ENCODE measurements at places on chromosomes 3 and 15.

DNA sequence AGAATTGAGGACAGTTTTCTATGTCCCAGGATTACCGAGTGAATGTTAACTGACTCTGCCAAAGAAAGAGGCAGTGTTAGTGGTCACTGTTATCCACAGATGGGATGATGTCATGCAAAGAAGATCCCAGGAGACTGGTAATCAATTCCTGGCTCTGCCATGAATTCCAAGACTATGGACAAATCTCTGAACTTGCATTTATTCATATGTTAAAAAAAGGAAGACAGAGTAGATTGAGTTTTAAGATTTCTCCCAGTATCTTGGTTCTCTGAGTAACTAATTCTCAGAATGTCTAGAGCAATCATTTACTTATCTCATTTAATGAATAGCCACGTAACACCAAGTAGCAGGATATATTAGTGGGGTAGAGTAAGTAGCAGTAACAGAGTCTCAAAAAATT is 11.5 kb upstream of the MAP3K13 start:
- no peak for DNase-seq

GRCh38 chr15:90201130-90201943 is at the start of gene SEMA4B:
TSS of gene SEMA4B (plus strand) at chr15:90201330. CDS start at chr15:90201579, 249 bp downstream.
- peak; percentile 67 for DNase-seq

DNA sequence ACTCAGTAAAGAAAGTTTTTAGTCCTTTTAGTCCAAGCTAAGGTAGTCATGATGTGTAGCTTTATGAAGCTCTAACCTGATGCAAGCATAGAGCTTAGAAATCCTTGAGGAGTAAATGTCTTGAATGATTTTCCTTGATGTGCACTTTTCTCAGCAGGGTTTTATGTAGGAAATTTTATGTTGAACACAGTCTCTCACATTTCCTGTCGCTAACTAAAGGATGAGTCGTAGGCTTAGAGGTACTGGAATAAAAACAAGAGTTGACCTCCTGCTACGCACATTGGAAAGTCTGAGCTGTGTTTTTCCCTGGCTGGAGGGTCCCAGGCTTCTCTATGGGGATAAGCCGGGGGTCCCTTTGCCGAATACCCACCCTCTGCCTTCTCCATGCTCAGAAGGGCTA is 34.7 kb upstream of the ZPLD1 start:
- peak; percentile 14 for DNase-seq

- no peak for DNase-seq
These were observed 9.5 kb downstream of the PRKCD start for GRCh38 chr3:53170325-53171063.

DNA sequence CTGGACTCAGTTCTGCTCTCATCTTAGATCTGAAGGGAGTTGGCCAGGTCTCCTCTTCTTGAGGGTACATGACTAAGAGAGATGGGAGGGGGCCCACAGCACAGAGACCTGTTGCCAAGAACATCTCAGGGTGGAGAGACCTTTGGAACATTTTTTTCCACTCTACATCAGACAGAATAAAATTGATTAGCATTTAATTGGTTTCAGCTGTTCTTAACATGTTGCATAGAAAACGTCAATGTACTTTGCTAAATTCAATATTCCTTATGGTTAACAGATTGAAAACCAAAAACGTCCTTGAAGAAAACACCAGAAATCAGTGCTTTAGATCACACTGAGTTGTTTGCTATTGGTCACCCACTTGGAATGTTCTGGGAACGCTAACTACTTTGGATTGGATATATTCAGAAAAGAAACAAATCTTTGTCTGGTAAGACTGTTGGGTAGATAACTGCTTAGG is 36.4 kb upstream of the FSTL1 start:
- peak; percentile 80 for DNase-seq

DNA sequence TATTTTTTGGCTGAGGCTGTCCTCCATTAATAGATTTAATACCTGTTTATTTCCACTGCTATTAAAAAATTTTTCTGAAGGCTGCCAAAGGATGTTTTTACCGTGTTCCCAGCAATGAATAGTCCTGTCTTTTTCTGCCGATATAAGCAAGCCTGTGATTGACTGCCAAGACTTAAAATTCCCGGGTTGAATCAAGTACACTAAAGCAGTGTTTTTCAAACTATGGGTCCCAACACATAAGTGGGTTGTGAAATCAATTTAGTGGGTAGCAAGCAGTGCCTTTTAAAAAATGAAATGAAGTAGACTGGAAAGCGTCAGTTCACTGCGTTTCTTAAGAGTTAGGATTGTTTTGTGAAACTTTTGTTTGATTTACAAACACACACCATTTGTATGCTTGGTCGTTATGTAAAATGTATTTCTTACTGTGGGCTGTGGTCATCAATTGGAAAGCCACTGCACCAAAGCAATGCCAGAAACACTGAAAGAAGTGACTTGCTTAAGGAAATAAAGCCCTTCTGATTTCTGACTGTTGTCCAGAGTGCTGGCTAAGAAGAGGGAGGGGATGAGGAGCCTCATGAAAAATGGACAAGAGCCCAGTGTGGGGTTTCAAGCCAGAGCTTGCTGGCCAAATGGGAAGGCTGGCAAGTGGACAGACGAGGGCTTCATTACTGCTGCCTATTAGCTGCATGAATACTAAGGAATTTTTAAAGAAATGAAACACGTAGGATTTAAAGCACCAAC is 206.0 kb downstream of the THRB start:
- DNase-seq, result no peak

- peak; percentile 73 for DNase-seq
These were observed 66.8 kb downstream of the STAC start for GRCh38 chr3:36447061-36447460.

DNA sequence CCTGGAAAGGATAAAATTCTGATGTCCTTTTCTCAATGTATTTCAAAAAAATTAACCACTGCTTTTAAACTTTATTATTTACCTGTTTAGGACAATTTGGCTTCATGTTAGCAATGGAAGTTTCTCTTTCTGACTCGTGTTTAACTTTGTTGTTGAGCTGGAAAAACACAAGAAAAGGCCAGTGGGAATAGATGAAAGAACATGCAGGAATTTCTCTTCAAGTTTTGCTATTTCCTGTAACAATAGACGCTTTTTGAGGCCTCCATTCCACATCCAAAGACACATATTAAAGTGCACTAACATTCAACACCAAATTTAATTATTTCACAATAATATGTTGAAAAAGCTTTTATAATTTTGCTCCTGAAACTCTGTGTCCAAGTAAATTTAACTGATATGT is 9.7 kb downstream of the RBMS3 start:
- no peak for DNase-seq

DNA sequence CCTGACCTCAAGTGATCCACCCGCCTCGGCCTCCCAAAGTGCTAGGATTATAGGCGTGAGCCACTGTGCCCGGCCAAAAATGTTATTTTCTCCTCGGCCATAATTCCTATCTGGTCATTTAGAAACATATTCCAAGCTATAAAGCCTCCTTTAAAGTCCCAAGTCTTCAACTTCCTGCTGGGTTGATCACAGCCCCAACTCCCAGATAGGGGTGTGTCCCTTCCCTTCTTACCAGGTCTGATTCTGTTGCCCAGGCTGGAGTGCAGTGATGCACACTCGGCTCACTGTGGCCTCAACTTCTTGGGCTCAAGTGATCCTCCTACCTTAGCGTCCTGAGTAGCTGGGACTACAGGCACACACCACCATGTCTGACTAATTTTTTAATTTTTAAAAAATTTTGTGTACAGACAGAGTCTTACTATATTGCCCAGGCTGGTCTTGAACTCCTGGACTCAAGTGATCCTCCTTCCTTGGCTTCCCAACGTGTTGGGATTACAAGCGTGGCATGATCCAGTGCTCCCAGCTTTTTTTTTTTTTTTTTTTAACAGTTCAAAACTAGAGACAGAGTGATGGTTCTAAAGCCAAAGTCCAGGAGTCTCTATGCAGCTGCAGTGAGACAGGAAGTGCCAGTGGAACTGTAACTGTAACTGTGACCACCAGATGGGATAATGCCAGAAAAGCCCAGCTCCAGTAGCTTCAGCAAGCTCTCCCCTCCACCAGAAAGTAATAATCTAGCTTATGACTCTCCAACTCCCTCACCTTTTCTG is 8.2 kb upstream of the PRKAR2A start:
- DNase-seq, result peak; percentile 38

GRCh38 chr3:162165346-162165745 is 668.7 kb downstream of the OTOL1 start:
- peak; percentile 11 for DNase-seq

DNA sequence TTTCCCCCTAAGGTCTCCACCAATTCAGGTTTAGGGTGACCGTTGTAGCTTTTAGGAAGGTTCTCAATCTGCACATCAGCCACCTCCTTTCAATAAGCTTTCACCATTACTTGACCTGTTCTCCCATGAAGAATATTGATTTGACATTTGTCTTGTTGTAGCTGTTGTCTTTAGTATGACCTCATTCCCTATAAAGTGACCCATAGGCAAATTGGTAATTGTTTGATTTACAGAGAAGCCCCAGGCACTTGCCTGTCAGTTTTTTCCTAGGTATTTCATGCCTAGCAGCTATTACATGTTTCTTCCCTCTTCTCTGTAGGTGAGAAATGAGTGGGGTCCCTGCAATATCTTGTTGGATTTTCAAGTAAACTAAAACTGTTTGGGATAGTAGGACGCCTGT is 36.0 kb downstream of the CHD2 start:
- no peak for DNase-seq

GRCh38 chr3:197512691-197513571 is 42.8 kb downstream of the BDH1 start:
- DNase-seq, result no peak

- peak; percentile 3 for DNase-seq
These were observed 8.1 kb downstream of the DCLK3 start for GRCh38 chr3:36756269-36756668.

- DNase-seq, result peak; percentile 63
These were observed 621.8 kb downstream of the MECOM start for GRCh38 chr3:169041677-169042171.

GRCh38 chr3:164360738-164361406 is 717.4 kb downstream of the SI start:
- no peak for DNase-seq

GRCh38 chr15:22844421-22845288 is 6.2 kb downstream of the NIPA2 start:
- DNase-seq, result no peak

DNA sequence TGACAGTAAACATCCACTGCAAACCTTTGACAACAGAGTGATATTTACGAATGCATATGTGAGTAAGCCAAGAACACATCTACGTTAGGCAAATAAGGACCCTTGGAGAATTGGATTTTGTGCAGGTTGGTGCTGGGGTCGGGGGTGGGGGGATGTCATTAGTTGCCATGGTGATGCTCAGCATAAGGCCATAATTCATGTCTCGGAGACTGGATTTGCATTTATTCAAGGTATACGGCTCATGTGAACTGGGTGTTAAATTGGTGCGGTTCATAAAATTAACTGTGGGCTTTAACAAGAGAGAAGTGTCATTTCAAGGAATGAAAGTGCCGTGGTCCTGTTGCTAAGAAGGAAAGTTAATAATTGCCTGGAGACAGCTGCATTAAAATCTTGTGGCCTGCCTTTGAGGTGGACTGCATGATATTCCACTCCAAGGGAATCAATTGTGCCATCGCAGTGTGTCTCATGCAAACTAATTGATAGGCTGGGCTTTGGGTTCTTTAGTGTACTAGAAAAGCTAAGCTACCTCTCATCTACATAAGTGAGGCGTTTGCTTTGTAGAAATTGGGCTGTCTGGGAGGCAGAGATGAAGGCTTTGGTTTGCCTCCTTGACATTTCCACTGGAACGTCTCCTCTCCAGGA is 228.9 kb upstream of the FEZF2 start:
- no peak for DNase-seq

GRCh38 chr3:157074490-157074889 is 85.5 kb downstream of the CCNL1 start:
- DNase-seq, result no peak

- DNase-seq, result peak; percentile 61
These were observed 17.5 kb upstream of the POC1A start for GRCh38 chr3:52171514-52172261.

GRCh38 chr3:7270731-7271130 is 409.8 kb downstream of the GRM7 start:
- no peak for DNase-seq

GRCh38 chr3:192351441-192351840 is 375.9 kb downstream of the FGF12 start:
- no peak for DNase-seq

DNA sequence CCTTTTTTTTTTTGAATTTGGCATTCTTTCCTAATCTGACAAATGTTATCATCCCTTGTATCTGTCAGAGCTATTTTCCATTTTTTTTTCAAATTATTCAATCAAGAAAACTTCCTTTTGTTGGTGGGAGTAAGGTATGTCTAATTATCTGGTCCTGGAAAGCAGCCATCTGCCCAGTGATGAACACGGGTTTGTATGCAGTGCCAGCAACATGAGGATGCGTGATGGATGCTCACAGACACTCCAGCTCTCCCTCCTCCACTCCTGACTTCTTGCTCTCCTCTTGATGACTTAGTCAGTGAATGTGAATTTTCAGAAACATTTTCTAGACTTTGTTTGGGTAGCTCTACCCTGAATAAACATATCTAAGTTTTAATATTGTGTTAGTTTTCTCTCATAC is 79.2 kb downstream of the IL1RAP start:
- DNase-seq, result peak; percentile 9

GRCh38 chr3:126995254-126995780 is 12.4 kb downstream of the PLXNA1 start:
- no peak for DNase-seq

DNA sequence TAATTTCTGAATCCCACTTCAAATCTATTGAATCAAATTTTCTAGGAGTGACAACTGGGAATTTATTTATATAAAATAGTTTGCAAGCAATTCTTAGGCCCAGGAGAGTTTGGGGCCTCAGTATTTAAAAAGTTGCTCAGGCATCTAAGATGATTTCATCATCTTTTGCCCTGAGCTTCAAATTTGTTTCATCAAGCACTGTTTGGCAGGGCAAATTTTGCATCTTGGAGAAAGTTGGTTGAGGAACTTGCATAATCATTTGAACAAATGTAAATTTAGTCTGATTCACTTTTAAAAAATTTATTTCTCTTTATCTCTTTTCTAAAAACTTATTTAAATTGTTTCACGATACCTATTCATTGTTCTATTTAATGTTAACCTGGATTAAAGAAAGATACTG is 702.8 kb downstream of the SI start:
- no peak for DNase-seq

- DNase-seq, result no peak
These were observed 29.4 kb downstream of the ULK4 start for GRCh38 chr3:41932464-41932863.

DNA sequence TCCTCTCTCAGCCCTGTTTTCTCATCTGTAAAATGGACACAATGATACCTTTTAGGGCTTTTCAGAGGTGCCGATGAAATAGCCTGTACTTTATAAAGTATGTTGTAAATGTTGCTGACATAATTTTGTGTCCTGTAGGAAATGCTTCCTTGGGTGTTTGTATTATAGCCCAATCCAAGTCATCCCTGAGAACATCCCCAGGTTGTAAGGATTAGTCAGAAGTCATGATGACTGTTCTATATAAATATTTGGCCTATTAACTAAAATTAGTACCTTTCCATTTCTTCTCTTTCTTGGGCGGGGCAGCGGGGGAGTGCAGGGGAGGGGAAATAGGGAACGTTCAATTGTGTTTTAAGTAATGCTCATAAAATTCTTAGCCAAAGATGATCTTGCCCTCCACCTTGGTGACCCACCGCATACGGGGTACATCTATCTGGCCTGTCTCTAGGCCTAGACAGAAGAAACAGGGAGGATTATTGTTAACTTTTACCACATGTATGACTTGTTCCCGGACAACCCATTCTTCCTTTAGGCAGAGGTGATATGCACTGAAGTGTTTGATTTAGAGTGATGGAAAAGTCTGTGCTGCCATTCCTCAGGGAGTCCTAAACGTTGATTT is 120.7 kb downstream of the VGLL4 start:
- DNase-seq, result peak; percentile 47

Measured in EH (cell line).